ENCODE measurements at places on chromosomes 4 and X.

DNA sequence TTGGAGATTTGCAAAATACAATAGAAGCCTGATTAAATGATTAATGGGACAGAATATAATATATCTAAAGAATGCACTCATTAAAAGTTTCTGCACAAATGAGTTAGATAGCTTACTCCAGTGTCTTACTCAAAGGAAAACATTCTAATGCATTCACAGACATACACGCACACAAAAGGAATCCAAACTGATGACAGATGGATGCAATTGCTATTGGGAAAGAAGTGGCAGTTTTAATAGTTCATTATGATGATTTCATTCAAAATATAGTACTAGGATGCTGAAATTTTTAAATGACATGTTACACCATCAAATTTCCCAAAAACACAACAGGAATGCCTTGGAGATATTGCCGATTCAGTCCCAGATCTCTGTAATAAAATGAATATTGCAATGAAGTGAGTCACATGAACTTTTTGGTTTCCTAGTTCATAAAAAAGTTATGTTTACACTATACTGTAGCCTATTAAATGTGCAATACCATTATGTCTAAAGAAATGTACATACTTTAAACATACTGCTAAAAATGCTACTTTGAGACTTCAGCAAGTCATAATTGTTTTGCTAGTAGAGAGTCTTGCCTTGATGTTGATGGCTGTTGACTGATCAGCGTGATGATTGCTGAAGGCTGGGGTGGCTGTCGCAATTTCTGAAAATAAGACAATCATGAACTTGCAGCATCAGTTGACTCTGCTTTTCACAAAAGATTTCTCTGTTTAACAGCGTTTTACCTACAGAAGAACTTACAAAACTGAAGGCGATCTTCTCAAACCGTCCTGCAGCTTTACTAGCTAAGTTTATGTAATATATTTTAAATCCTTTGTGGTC lies 45.6 kb downstream of the BBS12 start:
- H3K36me3 ChIP-seq: no peaks in the 10 kb centered on the region
- H3K27ac ChIP-seq: no peak overlapping the region
- DNase-seq: no peak

- no peaks in the 10 kb centered on the region for H3K36me3 ChIP-seq
- no peaks in the 10 kb centered on the region for H3K27me3 ChIP-seq
- peaks cover 9% of the 10 kb centered on the region for H3K4me1 ChIP-seq
- H3K27ac ChIP-seq: no peak overlapping the region
Observed at GRCh38 chr4:148883435-148883834, 441.2 kb upstream of the NR3C2 start.

DNA sequence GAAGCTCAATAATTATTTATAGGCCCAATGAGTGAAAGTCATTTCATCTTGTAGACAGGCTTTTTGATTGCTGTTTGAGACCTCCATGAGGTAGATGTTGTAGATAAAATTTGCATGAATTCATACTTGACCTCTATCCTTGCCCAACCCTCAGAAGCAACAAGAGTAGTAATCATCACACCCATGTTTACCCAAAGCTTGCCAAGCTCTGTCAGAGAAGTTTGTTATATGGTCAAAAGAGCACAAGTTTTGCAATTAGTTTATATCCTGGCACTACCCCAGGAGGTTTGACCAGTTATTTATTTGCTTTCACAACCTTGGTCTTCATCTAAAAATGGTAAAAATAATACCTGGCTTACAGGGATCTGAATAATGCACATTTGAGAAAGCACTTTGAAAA lies 20.7 kb downstream of the ADH7 start:
- no peak overlapping the region for H3K27ac ChIP-seq
- no peaks in the 10 kb centered on the region for H3K36me3 ChIP-seq
- H3K4me3 ChIP-seq: no peak overlapping the region
- DNase-seq: no peak

DNA sequence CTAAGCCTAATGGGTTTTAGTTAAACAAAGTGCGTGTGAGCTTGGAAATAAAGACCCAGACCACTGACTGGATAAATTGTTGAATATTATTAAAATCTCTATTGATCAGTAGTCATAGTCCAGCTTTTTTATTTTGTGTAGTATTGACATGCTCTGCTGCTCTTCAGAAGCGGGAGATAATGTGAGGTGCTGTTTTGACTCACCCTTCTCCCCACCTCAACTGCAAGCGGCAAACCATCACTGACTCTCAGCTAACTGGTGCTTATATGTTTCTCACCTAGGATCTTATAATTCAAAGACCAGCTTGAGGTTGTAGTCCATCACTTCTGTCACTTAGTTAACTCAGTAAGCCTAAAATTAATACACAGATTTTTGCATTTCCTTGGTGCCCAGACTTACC lies 72.2 kb downstream of the COMMD8 start:
- no peaks in the 10 kb centered on the region for H3K27me3 ChIP-seq
- no peak for DNase-seq
- no peaks in the 10 kb centered on the region for H3K36me3 ChIP-seq
- no peak overlapping the region for H3K27ac ChIP-seq

DNA sequence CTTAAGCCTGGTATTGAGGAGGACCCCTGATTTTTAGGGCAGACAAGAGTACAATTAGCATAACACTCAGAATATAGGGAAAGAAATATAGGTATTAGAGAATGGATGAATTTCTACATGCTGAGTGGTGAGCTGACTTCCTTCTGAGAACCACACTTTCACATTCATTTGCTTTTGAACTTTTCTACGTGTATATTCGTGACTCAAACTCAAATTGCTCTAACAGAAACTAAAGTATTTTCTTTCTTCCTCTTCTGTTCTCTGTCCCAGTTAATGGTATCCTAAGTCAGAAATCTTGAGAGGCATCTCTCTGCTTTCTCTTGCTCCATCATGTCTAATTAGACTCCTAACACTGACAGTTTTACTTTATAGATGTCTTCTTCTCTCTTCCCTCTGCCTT lies 103.2 kb upstream of the CITED1 start:
- DNase-seq: no peak
- H3K36me3 ChIP-seq: peaks cover 74% of the 10 kb centered on the region
- no peaks in the 10 kb centered on the region for H3K4me1 ChIP-seq
- H3K4me3 ChIP-seq: no peak overlapping the region
- no peaks in the 10 kb centered on the region for H3K27me3 ChIP-seq

DNA sequence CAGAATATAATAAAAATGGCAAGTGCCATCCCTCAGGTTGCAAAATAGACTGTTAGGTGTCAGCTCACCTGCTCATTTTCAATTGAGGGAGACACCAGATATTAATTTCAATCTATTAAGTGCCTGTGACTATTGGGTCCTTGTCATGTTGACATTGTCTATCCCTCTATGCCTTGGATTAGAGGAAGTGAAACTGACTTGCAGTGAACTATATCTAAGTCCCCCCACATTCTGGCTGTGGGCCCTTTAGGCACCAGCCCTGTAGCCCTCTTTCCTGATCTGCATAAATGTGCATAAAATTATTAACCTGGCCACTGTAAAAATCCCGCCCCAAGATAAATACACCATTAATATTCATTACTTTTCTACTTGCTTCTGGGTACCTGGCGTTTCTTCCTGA lies 293.0 kb upstream of the CLNK start:
- H3K4me3 ChIP-seq: no peak overlapping the region
- no peaks in the 10 kb centered on the region for H3K36me3 ChIP-seq
- peaks cover 6% of the 10 kb centered on the region for H3K4me1 ChIP-seq
- DNase-seq: no peak

GRCh38 chrX:136030303-136031191 lies 45.3 kb downstream of the SLC9A6 start:
- peaks cover 2% of the 10 kb centered on the region for H3K27me3 ChIP-seq
- no peak overlapping the region for H3K4me3 ChIP-seq
- H3K4me1 ChIP-seq: no peaks in the 10 kb centered on the region
- peaks cover 26% of the 10 kb centered on the region for H3K36me3 ChIP-seq

DNA sequence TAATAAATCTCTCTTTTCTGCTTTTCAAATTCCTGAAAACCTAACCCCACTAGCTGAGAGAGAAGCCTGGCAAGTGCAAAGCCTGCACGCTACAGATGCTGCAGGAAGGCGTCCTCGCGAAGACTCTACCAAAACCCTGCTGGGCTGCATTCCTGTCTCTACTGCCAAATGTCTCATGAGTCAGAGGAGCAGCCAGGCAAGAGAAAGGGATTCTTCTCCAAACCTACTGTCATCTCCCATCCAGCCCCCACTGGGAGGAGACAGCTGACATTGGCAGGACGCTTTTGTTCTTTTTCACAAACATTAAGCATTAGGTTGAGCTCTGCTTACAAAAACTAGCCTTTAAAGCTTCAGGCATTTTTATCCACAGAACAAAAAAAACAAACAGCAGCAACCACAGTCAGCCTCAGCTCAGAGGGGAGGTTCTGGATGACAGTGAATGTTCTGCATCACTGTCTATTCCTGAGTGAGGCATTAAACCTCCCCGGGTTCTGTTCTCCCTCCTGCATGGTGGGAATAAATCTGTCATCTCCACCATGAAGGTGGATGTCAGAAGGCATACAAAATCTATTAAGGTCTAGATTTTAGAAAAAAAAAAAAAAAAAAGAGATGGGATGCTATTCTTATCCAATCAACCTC lies 18.0 kb downstream of the CRMP1 start:
- no peaks in the 10 kb centered on the region for H3K4me1 ChIP-seq
- no peak for DNase-seq
- H3K4me3 ChIP-seq: no peak overlapping the region
- peaks cover 18% of the 10 kb centered on the region for H3K36me3 ChIP-seq
- no peak overlapping the region for H3K27ac ChIP-seq

GRCh38 chrX:140733766-140734342 lies 24.3 kb downstream of the LINC00632 start:
- no peaks in the 10 kb centered on the region for H3K4me1 ChIP-seq
- peak; percentile 38 for DNase-seq
- no peaks in the 10 kb centered on the region for H3K27me3 ChIP-seq
- no peak overlapping the region for H3K4me3 ChIP-seq

DNA sequence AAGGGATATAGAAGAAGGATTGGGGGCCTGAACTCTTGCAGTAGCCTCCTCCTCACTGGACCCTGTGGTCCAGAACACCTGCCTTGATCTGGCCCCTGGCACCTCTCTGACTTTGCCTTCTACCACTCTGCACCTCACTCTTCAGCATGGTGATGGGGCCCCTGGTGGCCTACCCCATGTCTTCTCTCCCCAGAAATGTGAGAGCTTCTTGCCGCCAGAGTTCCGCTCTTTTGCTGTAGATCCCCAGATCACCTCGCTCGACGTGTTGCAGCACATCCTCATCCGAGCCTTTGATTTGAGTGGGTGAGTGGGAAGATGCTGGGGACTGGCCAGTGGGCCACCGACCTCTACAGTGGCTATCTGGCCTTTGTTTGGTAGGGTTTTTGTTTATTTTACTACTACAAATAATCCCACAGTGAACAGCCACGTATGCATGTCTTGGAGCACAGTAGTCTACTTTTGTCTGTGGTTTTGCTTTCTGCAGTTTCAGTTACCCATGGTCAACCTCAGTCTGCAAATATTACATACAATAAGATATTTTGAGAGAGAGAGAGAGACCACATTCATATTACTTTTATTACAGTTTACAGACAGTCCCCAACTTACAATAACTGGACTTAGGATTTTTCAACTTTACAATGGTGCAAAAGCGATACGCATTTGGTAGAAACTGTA lies 1.8 kb downstream of the TBC1D25 start:
- peaks cover 46% of the 10 kb centered on the region for H3K36me3 ChIP-seq
- H3K4me3 ChIP-seq: peak overlapping the region; percentile 58
- H3K27ac ChIP-seq: no peak overlapping the region
- H3K27me3 ChIP-seq: peaks cover 2% of the 10 kb centered on the region
- DNase-seq: no peak

DNA sequence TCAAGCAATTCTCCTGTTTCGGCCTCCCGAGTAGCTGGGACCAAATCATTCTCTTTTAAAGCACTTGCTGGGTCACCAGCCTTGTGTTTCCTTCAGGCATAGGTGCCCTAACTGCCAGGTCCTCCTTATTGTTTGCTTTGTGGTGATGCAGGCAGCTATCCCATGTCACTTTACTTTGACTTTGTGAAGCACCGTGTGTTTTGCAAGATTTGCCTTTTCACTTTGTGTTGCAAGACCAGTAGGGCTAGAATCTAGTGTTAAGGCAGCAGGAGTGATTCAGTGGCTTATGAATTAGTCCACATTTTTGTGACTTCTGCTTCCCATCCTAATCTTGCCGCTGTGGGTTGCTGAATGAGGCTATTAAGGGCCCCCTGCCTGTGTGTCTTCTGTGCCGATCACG lies 20.2 kb downstream of the SYAP1 start:
- H3K4me1 ChIP-seq: peaks cover 31% of the 10 kb centered on the region
- H3K27ac ChIP-seq: peak overlapping the region; percentile 79
- peaks cover 87% of the 10 kb centered on the region for H3K36me3 ChIP-seq
- no peaks in the 10 kb centered on the region for H3K27me3 ChIP-seq
- no peak overlapping the region for H3K4me3 ChIP-seq
- DNase-seq: no peak

DNA sequence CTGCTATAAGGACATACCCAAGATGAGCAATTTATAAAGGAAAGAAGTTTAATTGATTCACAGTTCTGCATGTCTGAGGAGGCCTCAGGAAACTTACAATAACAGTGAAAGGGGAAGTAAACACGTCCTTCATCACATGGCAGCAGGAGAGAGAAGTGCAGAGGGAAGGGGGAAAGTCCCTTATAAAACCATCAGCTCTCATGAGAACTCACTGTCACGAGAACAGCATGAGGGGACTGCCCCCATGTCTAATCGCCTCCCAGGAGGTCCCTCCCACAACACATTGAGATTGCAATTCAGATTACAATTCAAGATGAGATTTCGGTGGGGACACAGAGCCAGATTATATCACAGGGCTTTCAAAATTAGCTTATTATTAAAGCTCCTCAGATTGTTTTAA lies 209.5 kb upstream of the PPP3CA start:
- H3K27ac ChIP-seq: no peak overlapping the region
- peaks cover 3% of the 10 kb centered on the region for H3K27me3 ChIP-seq
- H3K36me3 ChIP-seq: no peaks in the 10 kb centered on the region
- DNase-seq: no peak
- peaks cover 6% of the 10 kb centered on the region for H3K4me1 ChIP-seq

- peaks cover 42% of the 10 kb centered on the region for H3K36me3 ChIP-seq
- no peak overlapping the region for H3K27ac ChIP-seq
- peaks cover 4% of the 10 kb centered on the region for H3K4me1 ChIP-seq
- no peak for DNase-seq
Observed at GRCh38 chr4:121842862-121843261, 19.2 kb upstream of the CCNA2 start.

GRCh38 chr4:123651066-123651465 lies 254.5 kb downstream of the SPRY1 start:
- DNase-seq: no peak
- H3K4me1 ChIP-seq: peaks cover 12% of the 10 kb centered on the region
- H3K27ac ChIP-seq: no peak overlapping the region
- H3K4me3 ChIP-seq: no peak overlapping the region

DNA sequence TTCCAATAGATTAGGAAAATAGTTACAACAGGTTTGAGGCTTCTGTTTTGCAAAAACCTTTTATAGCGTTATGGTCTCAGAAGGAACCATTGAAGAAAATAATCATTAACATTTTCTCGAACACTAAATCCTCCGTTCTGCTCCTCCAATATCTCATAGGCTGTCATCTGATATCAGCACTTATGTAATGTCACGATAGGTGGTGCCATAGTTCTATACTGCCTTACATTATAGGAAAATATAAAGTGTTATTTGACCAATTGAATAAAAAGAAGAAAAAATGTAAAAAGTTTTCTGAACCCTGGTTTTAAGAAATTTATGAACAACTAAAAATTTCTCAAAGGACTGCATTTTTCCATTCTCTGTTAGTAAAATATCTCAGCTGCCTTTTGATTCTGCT lies 291.4 kb downstream of the RPA4 start:
- H3K27me3 ChIP-seq: no peaks in the 10 kb centered on the region
- H3K36me3 ChIP-seq: peaks cover 8% of the 10 kb centered on the region
- no peak overlapping the region for H3K27ac ChIP-seq
- no peaks in the 10 kb centered on the region for H3K4me1 ChIP-seq
- H3K4me3 ChIP-seq: no peak overlapping the region
- no peak for DNase-seq

GRCh38 chr4:17599826-17600225 lies 14.6 kb upstream of the MED28 start:
- H3K36me3 ChIP-seq: peaks cover 19% of the 10 kb centered on the region
- H3K4me3 ChIP-seq: no peak overlapping the region
